ENCODE measurements at places on chromosomes 6 and 20.
A peak's percentile ranks its signal among the peaks of the same experiment; 100 is the strongest.

DNA sequence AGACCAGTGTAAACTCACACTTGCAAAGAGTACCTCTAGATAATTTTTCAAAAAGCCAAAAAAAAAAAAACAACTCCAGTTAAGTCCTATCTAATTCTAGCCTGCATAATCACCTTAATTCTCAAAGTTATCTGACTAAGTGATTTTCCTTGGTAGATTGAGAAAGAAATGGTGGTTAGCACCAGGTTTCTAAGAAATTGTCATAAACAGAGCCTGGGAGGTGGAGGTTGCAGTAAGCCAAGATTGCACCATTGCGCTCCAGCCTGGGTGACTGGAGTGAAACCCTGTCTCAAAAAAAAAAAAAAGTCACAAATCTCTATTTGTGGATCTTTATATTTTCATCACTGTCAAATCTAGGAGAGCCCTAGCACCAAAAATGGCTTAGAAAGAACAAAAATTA lies 8.9 kb downstream of the FBXO5 start:
- no peak for DNase-seq

GRCh38 chr6:89117211-89118108 lies at the start of gene SRSF12:
SRSF12 (minus strand) TSS chr6:89118071; CDS start chr6:89117887, 184 bp downstream.
- peak; percentile 43 for DNase-seq

DNA sequence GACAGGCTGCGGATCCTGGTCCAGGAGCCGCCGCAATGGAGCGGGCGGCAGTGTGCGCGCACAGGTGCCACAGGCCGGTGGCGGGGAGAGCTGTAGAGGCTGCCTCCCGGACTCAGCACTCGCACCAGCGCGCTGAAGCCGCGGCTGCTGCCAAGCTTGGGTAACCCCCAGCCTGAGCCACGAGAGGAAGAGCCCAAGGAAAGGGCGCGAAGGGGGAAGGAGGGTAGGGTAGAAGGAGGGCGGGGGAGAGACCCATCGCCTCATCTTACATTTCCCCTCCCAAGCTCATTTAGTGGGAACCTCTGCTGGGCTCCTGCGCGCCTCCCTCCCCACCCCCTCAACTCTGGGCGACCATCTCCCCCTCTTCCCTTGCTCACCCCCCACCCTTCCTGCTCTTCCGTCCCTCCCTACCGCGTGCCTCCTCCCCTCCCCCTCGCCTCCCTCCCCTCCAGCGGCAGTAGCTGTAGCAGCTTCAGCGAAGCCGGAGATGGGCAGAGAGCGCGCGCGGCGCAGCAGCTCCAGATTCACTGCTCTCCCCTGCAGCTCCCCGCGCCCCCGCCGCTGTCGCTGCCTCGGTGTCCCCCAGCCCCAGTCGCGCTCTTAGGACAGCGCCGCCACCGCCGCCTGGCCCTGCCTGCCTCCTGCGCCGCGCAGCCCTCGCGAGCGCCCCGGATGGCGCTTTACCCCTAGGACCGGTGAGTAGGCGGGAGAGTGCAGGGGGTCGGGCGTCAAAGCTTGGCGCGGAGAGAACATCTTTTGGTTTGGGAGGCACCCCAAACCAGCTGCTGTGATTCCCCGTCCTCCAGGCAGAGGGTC lies at the start of gene FUT9:
Gene FUT9 (plus strand): TSS at position 457 of the 816 bp plus-strand sequence. CDS start 187,182 bp downstream, outside the sequence.
- DNase-seq, result no peak

DNA sequence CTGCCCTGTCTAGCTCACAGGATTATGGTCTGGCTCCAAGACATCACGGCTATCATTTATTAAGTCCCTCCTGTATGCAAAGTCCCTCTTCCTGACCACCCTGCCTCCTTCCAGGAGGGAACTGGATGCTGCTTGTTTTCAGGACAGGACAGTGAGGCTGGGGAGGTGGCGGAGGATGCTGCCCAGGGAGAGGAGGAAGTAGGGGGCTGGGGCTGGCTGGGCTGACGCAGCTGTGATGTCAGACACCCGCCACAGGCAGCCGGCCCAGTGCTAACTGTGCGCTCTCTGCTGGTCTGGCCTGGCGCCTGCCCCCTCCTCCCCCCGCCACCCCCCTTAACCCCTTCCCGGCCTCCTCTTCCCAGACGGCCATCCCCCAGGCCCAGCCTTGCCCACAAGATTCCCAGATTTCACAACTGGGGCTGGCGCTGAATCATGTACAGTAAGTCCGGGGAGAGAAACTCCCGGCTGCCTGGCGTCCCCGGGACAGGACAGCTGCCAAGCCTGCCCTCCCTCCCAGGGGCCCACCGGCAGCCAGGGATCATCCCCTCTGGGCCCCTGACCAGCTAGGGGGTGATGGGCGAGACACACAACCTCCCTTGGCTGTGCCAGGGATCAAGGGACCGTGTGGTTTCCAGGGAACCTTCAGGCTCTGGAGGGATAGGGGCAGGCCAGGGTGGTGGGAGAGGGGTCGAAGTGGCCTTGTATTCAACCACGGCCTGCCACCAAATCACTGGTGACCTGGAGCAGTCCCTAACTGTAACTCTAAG lies 118.1 kb downstream of the CEBPB start:
- no peak for DNase-seq

DNA sequence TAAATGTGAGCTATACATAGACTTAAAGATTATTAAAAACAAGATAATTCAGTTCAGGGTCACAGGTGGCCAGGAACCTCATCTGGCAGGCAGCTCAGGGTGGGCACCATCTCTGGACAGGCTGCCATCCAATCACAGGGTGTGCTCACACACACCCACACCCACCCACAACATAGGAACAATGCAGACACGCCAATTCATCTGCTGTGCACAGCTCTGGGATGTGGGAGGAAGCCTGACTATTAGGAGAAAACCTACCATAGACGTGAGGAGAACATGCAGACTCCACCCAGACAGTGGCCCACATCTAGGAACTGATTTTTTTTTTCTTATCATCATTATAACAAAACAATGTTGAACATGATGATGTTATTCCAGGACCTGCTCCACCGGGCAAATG lies 286.7 kb downstream of the PRL start:
- no peak for DNase-seq

DNA sequence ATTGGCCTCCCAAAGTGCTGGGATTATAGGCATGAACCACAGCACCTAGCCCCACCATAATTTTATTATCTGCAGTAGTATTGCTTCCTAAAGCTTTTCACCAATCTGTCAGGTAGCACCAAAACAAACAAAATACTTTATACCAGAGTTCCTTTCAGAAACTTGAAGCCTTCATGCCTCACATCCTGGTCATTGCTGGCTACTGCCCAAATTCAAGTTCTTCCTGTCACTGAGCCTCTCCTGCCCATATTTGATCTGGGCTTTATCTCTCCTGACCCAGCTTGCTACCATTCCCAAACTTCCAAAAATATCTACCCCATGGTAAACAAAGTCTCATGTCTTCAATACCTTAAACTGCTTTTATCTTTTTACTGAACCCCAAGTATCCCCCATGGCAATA lies 34.9 kb upstream of the DST start:
- DNase-seq, result no peak

GRCh38 chr6:157560691-157561413 lies 179.9 kb downstream of the ZDHHC14 start:
- DNase-seq, result no peak

- peak; percentile 92 for DNase-seq
Observed at GRCh38 chr6:63635588-63636517, at the start of gene PHF3. PHF3 (plus strand) TSS chr6:63635802; CDS start chr6:63646552, 10,750 bp downstream.

DNA sequence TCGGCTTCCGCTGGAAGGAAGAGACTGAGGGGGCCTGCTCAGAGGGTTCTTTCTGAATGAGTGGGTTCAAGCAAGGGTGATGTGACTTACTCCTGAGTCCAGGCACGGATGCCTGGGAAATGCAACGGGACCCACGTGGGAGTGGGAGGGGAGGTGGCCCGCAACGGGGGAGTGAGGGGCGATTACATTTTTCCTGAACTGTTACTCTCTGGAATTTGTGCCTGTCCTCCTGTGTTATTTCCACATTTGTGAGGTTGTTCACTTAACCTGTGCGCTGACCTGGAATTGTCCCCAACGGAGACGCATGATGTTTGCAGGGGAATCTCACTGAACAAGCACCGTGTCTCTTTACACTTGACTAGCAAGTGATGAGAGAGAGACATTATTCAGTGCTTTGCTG lies 209.4 kb downstream of the CDH4 start:
- DNase-seq, result no peak

- no peak for DNase-seq
Observed at GRCh38 chr6:119647309-119647708, 297.7 kb upstream of the MAN1A1 start.

- no peak for DNase-seq
Observed at GRCh38 chr6:91149956-91150705, 563.3 kb upstream of the MAP3K7 start.

- no peak for DNase-seq
Observed at GRCh38 chr6:26502626-26503025, 2.5 kb downstream of the BTN1A1 start.

DNA sequence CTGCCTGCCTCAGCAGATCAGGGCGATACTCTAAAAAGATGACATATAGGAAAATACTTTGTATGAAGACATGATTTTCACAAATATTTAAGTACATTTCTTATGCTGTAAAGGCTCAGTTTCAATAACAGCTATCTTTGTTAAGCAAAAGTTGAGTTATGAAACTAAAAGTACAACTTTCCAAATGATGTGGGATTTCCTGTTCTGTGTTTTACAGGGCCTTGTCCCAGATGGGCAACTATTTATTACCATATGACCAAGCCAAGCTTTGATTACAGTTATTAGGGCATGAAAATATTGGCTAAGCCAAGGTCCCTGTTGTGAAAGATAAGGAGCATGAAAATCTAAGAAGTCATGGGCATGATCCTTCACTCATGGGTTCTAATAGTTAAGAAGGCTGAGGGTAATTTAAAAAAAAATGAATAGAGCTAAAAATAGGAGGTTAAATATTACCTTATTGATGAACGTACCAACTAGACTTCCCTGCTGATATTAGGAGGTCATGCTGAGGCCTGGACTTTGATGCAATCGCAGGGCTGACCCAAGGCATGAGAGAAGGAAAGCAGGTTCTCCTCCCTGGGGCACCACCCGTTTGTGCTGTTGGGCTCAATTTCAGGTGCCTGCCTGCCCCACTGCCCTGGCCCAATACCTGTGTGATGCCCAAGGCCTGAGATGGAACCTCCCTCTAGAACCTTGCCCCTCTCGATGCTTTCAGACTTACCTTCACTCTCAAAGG lies 294.4 kb upstream of the PRDM1 start:
- DNase-seq, result no peak

DNA sequence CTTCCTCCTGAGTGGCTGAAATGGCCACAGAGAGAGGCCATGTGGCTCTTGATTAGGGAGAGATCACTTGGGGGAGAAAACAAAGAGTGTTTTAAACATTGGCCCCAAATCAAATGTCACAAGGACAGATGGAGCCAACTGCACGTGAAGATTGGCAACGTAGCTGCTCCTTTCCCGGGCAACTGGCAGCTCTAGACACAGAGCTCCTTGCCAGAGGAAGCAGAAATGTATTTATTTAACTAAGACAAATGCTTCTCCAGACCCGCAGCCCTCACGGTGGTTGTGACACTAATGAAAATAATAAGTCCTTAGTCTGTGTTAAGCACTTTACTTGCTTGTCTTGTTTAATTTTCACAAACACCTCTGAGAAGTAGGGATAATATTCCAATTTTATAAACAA lies 49.6 kb upstream of the DSN1 start:
- DNase-seq, result no peak

GRCh38 chr6:14153228-14153627 lies 35.7 kb downstream of the CD83 start:
- no peak for DNase-seq

GRCh38 chr20:45343532-45344167 lies 4.6 kb downstream of the SDC4 start:
- DNase-seq, result no peak

DNA sequence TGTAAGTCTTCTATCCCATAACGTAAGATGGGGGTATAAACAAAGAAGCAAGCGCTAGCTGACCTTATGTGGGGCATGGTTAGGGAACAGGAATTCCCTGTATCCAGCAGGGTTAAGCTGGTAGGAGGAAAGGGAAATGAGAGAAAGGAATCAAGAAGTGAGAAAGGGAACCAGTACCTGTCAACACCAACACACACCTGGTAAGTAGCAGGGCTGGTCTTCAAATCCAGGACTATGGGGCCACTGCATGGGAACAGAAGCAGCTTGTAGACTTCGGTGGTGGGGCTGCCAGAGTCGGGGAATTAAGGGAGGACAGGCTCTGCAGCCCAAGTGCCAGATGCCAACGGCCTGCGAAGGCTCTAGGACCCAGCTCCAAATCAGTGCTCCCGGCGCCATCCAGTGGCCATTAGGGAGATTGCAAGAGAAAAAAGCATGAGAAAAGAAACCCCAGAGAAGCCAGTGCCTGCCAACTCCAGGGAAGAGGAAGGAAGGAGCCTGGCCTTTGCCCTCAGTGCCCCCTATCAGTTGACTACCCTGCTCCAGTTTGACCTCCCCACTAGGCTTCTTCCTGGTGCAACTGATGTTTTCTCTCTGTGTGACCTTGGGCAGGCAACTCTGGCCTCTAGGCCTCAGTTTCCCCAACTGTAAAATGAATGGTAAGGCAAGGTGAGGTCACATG lies 15.8 kb upstream of the RBPJL start:
- peak; percentile 74 for DNase-seq

DNA sequence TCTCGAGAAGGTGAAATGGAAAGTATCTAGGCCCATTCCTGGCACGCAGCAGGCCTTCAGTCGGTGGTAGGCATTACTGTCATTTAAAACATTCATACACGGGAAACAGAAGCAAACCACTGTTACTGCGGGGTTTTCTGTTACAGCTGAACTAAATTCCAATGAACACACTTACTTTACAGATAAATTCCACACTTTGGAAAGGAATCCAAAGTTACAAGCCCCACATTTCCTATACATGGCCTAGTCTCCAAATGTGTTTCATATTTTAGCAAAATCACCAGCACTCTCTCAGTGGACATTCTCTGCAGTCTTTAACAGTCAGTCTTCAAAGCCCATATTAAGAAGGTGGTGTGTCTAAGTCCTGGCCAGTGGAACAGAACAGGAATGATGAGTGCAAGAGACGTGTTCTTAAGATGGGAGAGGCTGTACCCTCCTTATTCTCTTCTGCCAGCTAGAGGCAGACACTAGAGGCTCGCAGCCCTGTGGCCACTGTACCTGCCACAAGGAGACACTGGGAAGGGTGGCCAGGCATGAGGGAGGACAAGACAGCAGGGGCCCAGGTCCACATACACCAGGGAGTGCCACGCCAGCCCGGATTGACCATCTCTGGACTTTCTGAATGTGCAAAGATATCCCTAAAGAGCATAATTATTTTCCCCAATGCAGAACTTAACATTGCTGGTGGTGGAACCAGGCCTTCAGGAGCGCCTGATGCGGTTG lies 76.4 kb downstream of the CDC5L start:
- DNase-seq, result no peak

DNA sequence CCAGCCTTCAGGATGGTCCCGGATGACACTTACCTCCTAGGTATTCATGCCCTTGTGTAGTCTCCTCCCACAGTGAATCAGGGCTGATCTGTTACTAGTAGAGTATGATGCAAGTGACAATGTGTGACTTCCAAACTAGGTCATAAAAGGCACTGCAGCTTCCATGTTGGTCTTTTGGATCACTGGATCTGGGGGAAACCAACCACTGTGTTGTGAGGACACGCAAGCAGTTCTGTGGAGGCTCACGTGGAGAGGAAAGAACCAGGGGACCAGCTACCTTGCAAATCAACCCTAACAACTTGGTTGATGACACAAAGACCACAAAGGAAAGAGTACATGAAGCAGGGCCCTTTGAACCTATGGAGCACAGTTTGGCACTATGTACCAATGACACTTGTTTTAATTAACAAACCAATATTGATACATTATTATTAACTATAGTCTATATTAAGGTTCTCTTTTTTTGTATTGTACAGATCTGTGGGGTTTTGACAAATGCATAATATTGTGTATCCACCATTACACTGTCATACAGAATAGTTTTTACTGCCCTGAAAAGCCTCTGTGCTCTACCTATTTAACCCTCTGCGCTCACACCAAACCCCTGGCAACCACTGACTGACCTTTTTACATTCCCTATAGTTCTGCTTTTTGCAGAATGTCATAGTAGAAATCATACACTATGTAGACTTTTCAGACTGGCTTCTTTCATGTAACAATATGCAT lies 16.3 kb upstream of the SDCBP2 start:
- DNase-seq, result no peak

Measured in CD4-positive, alpha-beta T cell treated with Interleukin-10 for 1 hour (primary cell).